ENCODE measurements at places on chromosomes 2 and 18. TPM values are rescaled to one million over a fixed set of nuclear protein-coding genes. Genes with fewer than 3 reads are reported as not detected.

SH3BP4 gene
- 16.0 TPM for total RNA-seq

LIPT1 gene
- total RNA-seq = 5.3 TPM

GRCh38 chr2:19408592-19408991, 50.2 kb upstream of the OSR1 start:
- no peak for DNase-seq

GRCh38 chr18:40004246-40004645, 1950.8 kb upstream of the PIK3C3 start:
- DNase-seq = no peak

Measured in dermis microvascular lymphatic vessel endothelial cell (primary cell).